NCI-H82 (cell line): ENCODE measurements at places on chromosomes 13 and 19.

DNA sequence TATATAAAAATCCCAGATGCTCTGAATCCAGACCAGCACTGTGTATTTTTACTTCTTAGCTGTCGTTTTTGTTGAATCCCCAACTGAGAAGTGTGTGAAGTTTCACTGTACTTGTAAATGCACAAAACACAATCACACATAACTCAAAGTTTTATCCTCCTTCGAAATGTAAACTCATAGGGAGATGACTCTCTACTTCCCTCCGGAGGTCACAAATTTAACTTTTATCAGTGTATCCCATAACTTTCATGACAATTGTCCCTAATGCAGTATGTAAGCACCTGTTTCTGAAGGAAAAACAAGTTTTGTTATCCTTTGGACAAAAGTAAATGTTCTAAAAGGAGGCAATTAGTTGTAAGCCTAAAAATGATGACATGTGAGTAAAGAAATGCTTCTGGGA is 665.0 kb upstream of the SLITRK6 start:
- peak; percentile 15 for DNase-seq

- no peak for DNase-seq
These were observed 14.5 kb downstream of the ZNF708 start for GRCh38 chr19:21314676-21315075.

DNA sequence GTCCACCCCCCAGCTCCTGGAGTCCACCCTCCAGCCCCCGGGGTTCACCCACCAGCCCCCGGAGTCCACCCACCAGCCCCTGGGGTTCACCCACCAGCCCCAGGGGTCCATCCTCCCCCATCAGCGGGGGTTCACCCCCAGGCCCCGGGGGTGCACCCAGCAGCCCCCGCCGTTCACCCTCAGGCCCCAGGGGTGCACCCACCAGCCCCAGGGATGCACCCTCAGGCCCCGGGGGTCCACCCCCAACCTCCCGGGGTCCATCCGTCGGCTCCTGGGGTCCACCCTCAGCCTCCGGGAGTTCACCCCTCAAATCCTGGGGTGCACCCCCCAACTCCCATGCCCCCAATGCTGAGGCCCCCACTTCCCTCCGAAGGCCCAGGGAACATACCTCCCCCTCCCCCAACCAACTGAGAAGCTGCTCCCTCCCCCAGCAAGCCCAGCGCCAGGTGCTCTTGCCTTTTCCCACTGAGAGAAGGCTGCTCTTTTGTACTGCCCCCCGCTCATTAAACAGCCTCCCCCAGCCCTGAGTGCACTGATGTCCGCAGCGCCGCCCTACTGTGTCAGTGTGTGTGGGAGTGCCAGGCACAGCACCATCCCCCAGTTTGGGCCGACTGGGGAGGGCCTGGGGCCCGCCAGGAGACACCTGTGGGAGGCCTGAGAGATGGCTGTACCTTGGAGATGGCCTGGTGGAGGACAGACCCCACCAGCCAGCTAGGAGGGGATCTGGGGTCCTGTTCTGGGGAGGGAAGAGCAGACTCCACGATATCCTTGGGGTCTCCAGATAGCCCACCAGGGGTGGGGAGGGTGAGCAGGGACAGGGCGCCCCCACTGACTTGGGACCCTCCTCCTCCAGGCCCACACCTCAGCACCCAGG is 750 bp upstream of the AMH start:
- no peak for DNase-seq

GRCh38 chr13:50891206-50891605 is 18.4 kb upstream of the RNASEH2B start:
- peak; percentile 27 for DNase-seq

GRCh38 chr13:53537586-53537985 is 509.0 kb downstream of the OLFM4 start:
- no peak for DNase-seq

GRCh38 chr13:76014406-76015318 is 378.5 kb downstream of the LMO7 start:
- DNase-seq = no peak

DNA sequence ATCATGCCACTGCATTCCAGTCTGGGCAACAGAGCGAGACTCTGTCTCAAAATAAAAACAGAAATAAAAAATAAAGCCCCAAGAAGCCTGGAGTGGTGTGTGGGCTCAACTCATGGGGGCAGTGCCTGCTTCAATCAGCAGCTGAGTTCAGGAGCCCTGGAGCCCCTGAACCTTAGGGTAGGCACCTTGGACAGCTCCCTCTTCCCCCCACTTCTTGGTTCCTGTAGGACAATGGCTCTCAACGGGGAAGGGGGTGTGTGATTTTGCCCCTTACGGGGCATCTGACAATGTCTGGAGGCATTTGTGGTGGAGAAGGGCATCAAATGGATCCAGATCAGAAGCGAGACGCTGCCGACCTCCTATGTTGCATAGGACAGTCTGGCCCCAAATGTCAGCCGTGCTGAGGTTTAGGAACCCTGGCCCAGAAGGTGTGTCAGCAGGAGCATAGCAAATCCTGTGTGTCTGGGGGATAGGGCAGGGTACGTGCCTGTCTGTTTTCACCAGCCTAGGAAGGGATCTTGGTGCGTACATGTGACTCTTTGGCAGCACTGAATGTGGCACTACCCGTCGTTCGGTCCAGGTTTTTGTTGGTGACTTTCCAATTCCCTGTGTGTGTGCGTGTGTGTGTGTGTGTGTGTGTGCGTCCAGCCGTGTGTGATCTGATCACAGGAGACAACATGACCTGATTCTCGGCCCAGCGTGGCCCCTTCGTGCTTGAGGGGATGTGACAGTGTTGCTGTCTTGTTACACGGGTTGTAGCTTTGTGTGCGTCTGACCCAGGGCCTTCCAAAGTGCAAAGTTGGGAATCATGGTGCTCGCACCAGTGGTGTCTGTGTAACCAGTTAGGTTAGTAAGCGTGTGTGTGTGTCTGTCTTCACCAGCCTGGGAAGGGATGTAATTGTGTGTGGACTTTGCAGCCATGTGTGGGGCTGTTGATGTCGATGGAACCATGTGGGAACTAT is 7.5 kb downstream of the IGLON5 start:
- no peak for DNase-seq

DNA sequence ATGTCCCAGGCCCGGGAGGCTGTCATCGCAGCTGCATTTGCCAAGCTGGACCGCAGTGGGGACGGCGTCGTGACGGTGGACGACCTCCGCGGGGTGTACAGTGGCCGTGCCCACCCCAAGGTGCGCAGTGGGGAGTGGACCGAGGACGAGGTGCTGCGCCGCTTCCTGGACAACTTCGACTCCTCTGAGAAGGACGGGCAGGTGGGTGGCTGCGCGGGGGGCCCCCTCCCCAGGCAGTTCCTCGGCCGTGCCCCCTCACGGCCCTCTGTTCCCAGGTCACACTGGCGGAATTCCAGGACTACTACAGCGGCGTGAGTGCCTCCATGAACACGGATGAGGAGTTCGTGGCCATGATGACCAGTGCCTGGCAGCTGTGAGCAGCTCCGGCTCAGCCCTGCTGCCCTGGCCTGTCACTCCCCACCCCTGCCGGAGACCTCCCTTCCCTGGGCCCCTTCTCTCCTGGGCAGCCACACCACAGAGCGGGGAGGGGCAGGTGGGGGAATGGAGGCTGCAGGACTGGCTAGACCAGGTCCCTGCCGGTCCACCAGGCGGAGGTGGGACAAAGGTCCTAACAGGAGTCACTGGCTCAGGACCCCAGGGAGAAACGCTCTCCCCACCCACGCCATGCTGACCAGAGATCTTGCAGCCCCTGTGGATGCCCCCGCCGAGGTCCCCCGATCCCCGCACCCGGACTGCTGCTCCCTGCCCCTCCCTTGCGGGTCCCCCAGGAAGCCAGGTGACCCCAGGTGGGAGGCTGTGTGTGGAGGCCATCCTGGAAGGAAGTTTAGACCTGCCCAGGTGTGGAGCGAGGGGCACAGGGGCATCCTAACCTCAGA is 1.1 kb downstream of the CAPS start:
- DNase-seq = no peak

DNA sequence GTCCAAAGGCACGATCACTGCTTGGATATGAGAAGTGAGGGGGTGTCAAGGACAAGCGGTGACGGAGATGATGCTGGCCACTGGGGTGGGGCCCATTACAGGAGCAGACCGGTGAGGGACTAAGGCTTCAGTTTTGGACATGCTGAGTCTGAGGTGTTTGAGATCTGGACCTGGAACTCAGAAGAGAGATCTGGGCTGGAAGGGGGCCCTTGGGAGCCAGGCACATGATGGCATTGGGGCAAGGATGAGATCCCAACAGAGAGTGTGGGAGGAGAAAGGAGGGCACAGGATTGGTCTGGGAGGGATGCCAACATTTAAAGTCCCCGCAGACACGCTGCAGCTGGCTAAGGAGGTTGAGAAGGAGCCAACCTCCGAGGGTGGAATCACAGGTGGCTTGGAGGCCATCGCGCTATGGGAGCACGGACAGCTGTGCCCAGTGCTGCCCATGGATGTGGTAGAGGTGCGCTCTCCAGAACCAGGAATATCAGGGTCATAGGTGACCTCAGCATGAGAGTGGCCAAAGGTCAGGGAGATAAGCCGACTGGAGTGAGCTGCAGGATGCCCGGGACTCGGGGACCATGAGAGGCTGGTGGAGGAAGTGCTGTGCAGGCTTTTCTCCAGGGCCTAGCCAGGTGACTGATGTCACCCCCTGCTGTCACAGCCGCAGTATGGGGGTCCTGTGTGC is 21.8 kb downstream of the DHRS12 start:
- no peak for DNase-seq

- DNase-seq = no peak
These were observed 38.8 kb upstream of the LATS2 start for GRCh38 chr13:21100211-21100610.

DNA sequence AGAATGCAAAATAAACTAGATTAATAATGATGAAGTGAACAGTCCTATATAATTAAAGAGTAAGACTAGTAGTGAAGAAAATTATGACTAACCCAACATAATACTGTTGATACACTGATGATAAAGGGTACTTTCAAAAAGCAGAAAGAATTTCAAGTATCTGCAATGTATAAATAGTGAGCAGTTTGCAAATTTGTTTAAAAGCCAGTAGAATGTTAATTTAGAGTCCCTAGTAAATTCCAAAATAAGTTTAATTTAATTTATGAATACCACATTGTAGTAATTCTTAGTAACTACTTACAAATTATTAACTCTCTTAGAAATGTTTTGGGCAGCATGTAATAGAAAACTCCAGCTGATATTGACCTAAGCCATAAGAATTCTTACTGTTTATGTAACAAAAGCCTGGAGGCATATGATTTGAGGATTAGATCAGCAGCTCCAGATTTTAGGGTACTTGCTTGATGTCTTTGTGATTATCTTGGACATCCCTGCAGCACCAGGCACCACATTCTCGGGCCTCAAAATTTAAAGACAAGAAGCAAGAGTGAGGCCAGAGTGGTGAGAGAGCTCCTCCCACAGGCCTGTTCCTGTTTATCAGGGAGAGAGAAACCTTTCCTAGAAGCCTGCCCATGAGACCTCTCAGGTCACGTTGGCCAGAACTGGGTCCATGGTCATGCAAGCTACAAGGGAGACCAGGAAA is 67.6 kb upstream of the TDRD3 start:
- peak; percentile 87 for DNase-seq

- peak; percentile 62 for DNase-seq
These were observed 4.5 kb upstream of the SHISA7 start for GRCh38 chr19:55447421-55448174.
